ENCODE measurements at places on chromosomes 6 and 20. TPM values are rescaled to one million over a fixed set of nuclear protein-coding genes. Genes with fewer than 3 reads are reported as not detected.

The DPPA5 gene
- not detected for total RNA-seq

The C20orf144 gene
- total RNA-seq, result not detected

The SENP6 gene
- 33.5 TPM for total RNA-seq

The HEY2 gene
- total RNA-seq, result not detected

The TINAG gene
- 1.8 TPM for total RNA-seq

The SLC22A16 gene
- not detected for total RNA-seq

The ZSCAN12 gene
- 2.1 TPM for total RNA-seq

The TMEM217 gene
- total RNA-seq, result 1.4 TPM

The SNPH gene
- total RNA-seq, result 0.13 TPM

The KCNK16 gene
- total RNA-seq, result not detected

The KCNS1 gene
- not detected for total RNA-seq

The OLIG3 gene
- total RNA-seq, result not detected

The LAMA4 gene
- total RNA-seq, result not detected

The CCN2 gene
- total RNA-seq, result 29.2 TPM

GRCh38 chr6:10976571-10976970 lies 67.5 kb downstream of the ELOVL2 start:
- no peak for DNase-seq

- DNase-seq, result no peak
Measured at GRCh38 chr20:61769286-61769832, 296.3 kb downstream of the TAF4 start.

DNA sequence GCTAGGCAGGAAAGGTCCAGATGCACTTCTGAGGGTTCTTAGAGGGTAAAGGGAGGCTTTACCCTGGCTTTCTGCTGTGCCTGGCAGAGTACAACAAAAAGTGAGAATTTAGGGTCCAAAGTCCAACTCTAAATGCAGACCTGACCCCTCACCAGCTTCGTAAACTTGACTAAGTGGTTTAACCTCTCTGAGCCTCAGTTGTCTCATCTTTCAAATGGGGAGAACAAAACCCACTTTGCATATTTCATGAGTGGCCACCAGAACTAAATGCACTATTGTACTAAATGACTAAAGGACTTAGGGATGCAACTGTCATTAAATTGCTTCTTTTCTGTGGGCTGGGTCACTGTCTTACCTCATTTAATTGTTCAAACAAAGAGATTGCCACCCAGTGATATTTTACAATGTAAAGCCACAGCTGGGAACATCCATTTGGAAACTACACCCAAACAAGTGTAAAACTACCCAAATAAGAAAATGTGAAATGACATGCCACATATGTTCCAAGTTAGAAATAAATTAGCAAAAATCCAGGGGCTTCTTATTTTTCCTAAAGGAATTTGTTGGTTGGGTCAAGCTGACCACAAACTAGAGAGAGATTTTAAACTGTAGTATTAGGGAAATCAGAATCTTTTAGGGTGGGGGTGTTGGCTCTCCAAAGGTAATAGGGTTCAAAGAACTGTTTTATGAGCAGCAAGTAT lies 48.3 kb upstream of the RIN2 start:
- no peak for DNase-seq

GRCh38 chr6:150079604-150080003 lies 10.7 kb upstream of the ULBP3 start:
- DNase-seq, result no peak

DNA sequence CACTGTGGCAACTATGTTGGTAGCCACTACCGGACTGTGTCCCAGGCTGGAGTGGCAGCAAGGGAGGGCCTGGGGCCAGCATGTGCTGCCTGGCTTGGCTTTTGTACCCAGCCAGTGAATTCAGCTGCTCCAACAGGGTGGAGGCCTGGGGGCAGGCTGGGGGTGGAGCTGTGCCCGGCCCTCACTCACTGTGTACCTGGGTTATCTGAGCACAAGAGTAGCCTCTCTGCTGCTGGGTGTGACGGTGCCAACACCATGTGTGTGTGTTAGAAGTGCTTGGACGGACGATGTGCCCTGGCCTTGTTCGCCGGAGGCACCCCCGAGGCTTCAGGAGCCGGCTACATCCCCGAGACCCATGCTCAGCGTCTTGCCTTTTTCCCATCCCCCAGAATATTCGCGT lies 49.2 kb downstream of the EFCAB8 start:
- DNase-seq, result no peak

DNA sequence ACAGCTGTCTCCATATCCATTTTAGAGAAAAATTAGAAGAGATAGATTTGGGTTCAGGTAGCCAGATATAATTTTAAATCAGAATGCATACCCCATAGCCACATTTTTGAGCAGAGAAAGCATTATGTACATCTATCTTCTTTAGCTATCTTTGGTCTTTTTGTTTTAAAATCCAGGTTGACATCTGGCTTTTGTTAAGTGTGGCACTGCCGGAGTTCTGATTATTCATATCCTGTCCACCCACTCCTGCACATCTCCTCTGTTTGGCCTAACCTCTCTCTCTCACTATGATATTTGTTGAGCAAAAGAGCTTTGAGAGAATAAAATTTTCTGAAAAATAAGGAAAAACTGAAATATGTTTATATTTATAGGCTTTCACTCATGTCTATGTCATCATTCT lies 189.7 kb downstream of the PACRG start:
- no peak for DNase-seq

GRCh38 chr6:90385759-90386313 lies 89.2 kb upstream of the BACH2 start:
- no peak for DNase-seq

GRCh38 chr20:14559612-14560011 lies 222.2 kb upstream of the FLRT3 start:
- DNase-seq, result no peak

GRCh38 chr6:52191824-52192223 lies 5.6 kb downstream of the IL17A start:
- no peak for DNase-seq

DNA sequence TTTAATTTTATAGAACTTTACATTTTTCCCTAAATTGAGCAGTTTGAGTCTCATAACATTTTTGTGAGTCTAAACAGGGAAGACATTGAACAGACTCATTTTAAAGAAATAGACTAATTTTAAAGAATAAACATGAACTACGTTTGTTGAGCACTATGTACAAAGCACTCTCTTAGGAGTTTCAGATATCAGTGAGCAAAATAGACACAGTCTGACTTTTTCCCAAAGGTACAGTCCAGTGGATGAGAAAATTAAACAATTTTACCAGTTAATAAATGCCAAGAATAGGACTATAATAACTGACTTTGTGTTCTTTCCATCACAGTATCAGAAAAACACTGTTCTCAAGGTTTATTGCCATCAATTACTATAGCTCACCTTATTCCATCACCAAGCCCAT lies 18.1 kb downstream of the OPRM1 start:
- DNase-seq, result no peak

- no peak for DNase-seq
Measured at GRCh38 chr6:113406048-113406695, 451.0 kb upstream of the MARCKS start.

DNA sequence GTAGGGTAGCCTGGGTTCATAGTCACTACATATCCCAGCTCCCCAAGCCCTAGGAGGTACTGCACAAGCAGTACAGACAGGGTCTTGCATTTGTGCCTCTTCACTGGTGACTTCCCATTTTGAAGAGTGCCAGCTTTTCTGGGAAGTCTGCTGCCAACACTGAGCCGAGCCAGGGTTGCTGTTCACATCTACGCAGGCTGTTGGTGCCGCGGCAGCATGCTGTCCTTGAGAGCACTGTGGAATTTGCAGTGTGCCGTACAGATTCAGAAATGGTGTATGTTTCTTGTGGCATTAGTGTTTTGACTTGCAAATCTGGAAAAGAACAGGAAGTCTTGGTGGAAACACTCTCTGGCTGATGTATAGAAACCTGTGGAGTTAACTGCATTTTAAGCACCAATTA lies 67.5 kb downstream of the JARID2 start:
- DNase-seq, result no peak

GRCh38 chr6:166433096-166433495 lies 50.4 kb upstream of the MPC1 start:
- DNase-seq, result no peak

- no peak for DNase-seq
Measured at GRCh38 chr6:131900231-131900630, 50.9 kb downstream of the CCN2 start.

DNA sequence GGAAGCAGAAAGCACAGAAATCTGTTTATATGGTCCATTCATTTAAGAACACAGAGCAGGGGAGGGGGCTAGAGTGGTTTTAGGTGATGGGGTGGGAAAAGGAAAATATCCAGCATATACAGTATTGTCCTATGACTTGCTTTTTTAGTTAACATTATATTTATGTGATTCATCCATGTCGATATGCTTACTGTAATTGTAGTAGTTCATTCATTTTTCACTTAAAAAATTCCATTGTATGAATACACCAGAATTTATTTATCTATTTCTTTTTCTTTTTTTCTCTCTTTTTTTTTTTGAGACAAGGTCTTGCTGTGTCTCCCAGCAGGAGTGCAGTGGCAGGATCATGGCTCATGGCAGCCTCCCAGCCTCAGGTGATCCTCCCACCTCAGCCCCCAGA lies 9.6 kb upstream of the PRIM2 start:
- DNase-seq, result no peak

GRCh38 chr6:133214267-133214666 lies 26.9 kb upstream of the EYA4 start:
- DNase-seq, result no peak

GRCh38 chr6:74410630-74411029 lies 714.6 kb downstream of the CD109 start:
- no peak for DNase-seq

DNA sequence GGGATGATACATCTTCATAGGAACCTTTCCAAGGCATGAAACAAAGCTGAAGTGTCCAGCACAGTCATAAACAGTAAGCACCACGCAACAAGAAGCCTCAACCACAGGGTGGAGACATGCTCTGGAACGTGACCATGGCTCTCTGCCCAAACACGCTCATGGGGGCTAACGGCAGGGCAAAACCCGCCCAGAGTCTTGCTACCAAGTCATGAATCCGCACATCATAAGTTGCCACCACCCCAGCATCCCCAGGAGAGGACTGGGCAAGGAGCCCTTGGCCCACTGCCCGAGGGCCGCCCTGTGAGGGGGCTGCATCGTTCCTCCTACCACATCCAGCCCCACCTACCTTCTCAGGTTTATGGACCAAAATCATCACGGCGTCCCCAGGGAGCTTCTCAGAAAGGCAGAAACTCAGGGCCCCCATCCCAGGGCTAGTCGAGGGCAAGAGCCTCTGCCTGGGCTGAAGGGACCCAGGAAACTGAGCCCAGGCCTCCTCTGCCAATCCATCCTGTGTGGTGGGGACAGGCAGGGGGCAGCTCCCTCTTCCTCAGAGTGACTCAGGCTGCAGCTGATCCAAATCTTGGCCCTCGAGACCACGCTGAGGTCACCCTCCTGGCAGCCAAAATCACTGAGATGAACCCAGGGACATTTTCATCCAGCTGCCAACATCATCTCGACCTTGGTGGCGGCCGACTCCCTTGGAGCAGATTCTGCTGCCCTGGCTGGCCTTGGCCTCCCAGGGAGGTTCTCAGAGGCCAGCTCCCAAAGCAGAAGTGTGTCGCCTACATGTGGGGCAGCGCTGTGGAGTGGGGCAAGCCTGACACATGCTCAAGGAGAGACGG lies 42.6 kb downstream of the BMP7 start:
- DNase-seq, result no peak

GRCh38 chr6:90970672-90971071 lies 383.8 kb upstream of the MAP3K7 start:
- DNase-seq, result no peak
